ENCODE measurements at places on chromosomes 5 and 9. TPM values are rescaled to one million over a fixed set of nuclear protein-coding genes. Genes with fewer than 3 reads are reported as not detected.
A peak's percentile ranks its signal among the peaks of the same experiment; 100 is the strongest.

NOTCH1 gene
- 71.6 TPM for total RNA-seq

NR2F1-AS1 gene
- total RNA-seq, result 1.9 TPM

KCNN2 gene
- total RNA-seq, result 21.7 TPM

C9orf50 gene
- total RNA-seq, result not detected

MACIR gene
- 11.0 TPM for total RNA-seq

ADAMTSL1 gene
- 1.2 TPM for total RNA-seq

COL27A1 gene
- total RNA-seq, result 17.5 TPM

IL9 gene
- total RNA-seq, result not detected

BNC2 gene
- 40.8 TPM for total RNA-seq

SCAMP1 gene
- 33.2 TPM for total RNA-seq

SHROOM1 gene
- total RNA-seq, result 7.0 TPM

- DNase-seq, result peak; percentile 44
- H3K36me3 ChIP-seq, result no peaks in the 10 kb centered on the region
- no peak overlapping the region for H3K4me3 ChIP-seq
- H3K4me1 ChIP-seq, result no peaks in the 10 kb centered on the region
- H3K27me3 ChIP-seq, result no peaks in the 10 kb centered on the region
- no peak overlapping the region for H3K27ac ChIP-seq
Observed at GRCh38 chr5:111685969-111686368, 71.0 kb downstream of the NREP start.

GRCh38 chr5:81534441-81534840 lies 140.5 kb upstream of the ACOT12 start:
- H3K36me3 ChIP-seq, result peaks cover 2% of the 10 kb centered on the region
- H3K4me3 ChIP-seq, result no peak overlapping the region
- no peak overlapping the region for H3K27ac ChIP-seq
- H3K27me3 ChIP-seq, result no peaks in the 10 kb centered on the region
- H3K4me1 ChIP-seq, result no peaks in the 10 kb centered on the region
- no peak for DNase-seq

GRCh38 chr5:141650851-141651727 lies at the start of gene FCHSD1:
Gene FCHSD1, minus strand, starts transcription at chr5:141651418. Its CDS starts 50 bp downstream, at chr5:141651368.
- H3K4me3 ChIP-seq, result peak within 1 kb of the TSS; percentile 97
- no peak within 1 kb of the TSS for H3K27ac ChIP-seq
- peaks cover 21% of the 10 kb centered on the region for H3K36me3 ChIP-seq
- H3K4me1 ChIP-seq, result no peaks in the 10 kb centered on the region

DNA sequence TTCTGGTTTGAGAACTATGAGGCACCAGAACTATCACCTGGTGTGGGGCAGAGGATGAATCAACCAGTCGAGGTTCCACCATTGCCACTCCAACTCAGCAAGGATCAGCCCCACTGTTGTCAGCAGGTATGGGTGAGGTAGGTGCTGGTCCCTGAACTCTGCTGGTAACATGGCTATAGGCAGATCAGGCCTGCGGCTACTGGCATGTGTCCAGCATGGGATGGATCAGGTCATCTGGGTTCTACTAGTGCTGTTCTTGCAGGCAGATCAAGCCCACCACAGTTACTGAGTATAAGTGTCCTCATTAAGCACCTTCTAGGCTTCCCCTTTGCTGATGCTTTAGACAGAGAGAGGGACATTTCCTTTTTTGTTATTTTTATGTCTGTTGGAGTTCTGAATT lies 71.7 kb downstream of the GABRA6 start:
- DNase-seq, result no peak
- H3K27ac ChIP-seq, result no peak overlapping the region
- no peaks in the 10 kb centered on the region for H3K4me1 ChIP-seq

DNA sequence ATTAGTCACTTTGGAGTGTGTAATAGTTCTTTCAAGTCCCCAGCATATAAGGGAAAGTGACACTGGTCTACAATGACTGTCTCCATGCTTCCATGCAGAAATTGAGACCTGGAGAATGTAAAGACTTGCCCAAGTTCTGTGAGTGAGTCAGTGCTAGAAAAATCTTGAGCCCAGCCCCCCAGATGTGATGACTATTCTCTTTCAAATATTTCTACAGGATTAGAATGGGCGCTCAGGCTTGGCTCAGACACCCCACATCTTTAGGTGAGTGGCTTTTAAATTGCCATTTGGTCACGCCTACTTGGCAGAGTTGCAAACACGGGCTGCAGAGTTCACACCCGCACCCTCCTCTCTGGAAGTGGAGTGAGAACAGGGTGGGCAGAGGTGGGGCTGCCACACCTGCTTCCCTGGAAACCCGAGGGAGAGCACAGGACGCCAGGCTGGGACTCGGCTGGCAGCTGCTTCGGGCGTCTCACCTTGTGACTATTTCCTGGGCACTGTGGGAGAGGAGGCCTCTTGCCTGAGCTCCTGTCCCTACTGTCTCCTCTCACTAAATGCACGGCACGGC lies 37.6 kb downstream of the ROPN1L start:
- no peak for DNase-seq
- no peak overlapping the region for H3K27ac ChIP-seq
- no peaks in the 10 kb centered on the region for H3K27me3 ChIP-seq

- no peaks in the 10 kb centered on the region for H3K27me3 ChIP-seq
- no peak for DNase-seq
- H3K4me1 ChIP-seq, result no peaks in the 10 kb centered on the region
- no peak overlapping the region for H3K4me3 ChIP-seq
Observed at GRCh38 chr5:151071848-151072629, 8.8 kb downstream of the TNIP1 start.

GRCh38 chr9:125904155-125904851 lies 157.1 kb downstream of the PBX3 start:
- no peak overlapping the region for H3K27ac ChIP-seq
- no peak for DNase-seq
- no peaks in the 10 kb centered on the region for H3K36me3 ChIP-seq
- H3K27me3 ChIP-seq, result no peaks in the 10 kb centered on the region

- H3K4me1 ChIP-seq, result no peaks in the 10 kb centered on the region
- H3K27ac ChIP-seq, result no peak overlapping the region
- H3K4me3 ChIP-seq, result no peak overlapping the region
- H3K27me3 ChIP-seq, result no peaks in the 10 kb centered on the region
- H3K36me3 ChIP-seq, result no peaks in the 10 kb centered on the region
- DNase-seq, result no peak
Observed at GRCh38 chr5:97694091-97694490, 511.0 kb upstream of the RIOK2 start.

DNA sequence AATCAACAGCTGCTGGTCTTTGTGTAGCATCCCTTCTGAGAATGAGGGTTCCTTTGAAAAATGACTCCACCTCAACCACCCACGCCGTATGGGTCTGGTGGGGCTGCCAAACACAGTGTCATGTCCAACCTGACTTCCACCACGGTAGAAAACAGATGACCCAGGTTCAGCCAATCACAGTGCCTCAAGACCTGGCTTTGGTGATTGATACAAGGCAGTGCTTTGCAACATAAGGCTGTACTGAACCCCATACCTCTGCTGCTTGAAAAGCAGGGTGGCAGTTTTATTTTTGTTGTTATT lies 11.5 kb upstream of the TGFBR1 start:
- H3K4me3 ChIP-seq, result no peak overlapping the region
- H3K4me1 ChIP-seq, result peaks cover 2% of the 10 kb centered on the region
- DNase-seq, result no peak
- peaks cover 2% of the 10 kb centered on the region for H3K36me3 ChIP-seq

GRCh38 chr9:121784731-121785411 lies 133.4 kb downstream of the DAB2IP start:
- H3K4me3 ChIP-seq, result no peak overlapping the region
- no peaks in the 10 kb centered on the region for H3K27me3 ChIP-seq
- H3K4me1 ChIP-seq, result peaks cover 2% of the 10 kb centered on the region
- H3K36me3 ChIP-seq, result peaks cover 12% of the 10 kb centered on the region
- DNase-seq, result peak; percentile 64

GRCh38 chr9:27408001-27408400 lies 111.1 kb upstream of the EQTN start:
- H3K27me3 ChIP-seq, result no peaks in the 10 kb centered on the region
- H3K4me3 ChIP-seq, result no peak overlapping the region
- no peaks in the 10 kb centered on the region for H3K4me1 ChIP-seq
- peaks cover 8% of the 10 kb centered on the region for H3K36me3 ChIP-seq

- H3K4me3 ChIP-seq, result no peak overlapping the region
- no peaks in the 10 kb centered on the region for H3K27me3 ChIP-seq
- no peak overlapping the region for H3K27ac ChIP-seq
- no peaks in the 10 kb centered on the region for H3K36me3 ChIP-seq
- no peaks in the 10 kb centered on the region for H3K4me1 ChIP-seq
Observed at GRCh38 chr9:108727580-108728111, 128.1 kb downstream of the ACTL7B start.

All from H9 (cell line).